ENCODE measurements at places on chromosomes 2 and 18. TPM values are rescaled to one million over a fixed set of nuclear protein-coding genes. Genes with fewer than 3 reads are reported as not detected.

DNA sequence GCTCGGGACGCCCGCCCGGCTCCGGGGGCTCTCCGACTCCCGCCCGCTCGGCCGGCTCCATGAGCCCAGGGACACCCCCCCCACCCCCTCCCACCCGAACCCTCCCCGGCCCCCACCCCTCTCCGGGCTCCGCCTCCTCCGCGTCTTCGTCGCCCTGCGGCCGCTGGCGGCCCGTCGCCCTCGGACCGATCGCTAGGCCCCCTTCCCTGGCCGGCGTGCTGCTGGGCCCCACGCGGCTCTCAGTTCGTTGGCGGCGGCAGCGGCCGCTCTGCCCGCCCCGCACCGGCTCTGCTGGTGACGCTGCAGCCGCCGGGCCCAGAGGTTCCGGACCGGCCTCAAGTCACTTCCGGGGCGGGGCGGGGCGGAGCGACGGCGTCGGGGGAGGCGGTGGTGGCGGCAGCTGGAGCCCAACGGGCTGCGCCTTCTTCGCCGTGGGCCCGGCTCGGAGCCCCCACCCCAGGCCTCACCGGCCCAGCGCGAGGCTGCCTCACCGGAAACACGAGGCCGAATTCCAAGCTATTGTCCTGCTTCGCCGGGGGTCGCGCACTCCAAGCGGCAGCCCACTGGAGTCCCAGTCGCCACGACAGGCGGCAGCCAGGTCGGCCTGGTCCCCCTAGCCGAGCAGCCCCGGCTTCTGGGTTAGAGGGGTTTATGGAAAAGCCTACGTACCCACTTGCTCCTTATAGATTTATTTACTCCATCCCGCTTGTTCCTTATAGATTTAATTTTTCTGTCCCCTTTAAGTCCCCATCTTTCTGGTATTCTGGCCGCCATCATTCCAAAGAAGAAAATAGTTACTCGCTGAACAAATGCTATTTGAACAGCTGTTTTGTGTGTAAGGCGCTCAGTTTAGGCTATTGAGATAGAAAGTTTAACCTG is at the start of gene PSME4:
Gene PSME4 (minus strand): TSS at position 270 of the 879 bp plus-strand sequence. CDS start 209 bp downstream, at position 61.
- H3K27ac ChIP-seq = peak within 1 kb of the TSS; percentile 99
- no peaks in the 10 kb centered on the region for H3K36me3 ChIP-seq
- H3K27me3 ChIP-seq = no peaks in the 10 kb centered on the region
- H3K4me3 ChIP-seq = peak within 1 kb of the TSS; percentile 84
- H3K4me1 ChIP-seq = peaks cover 10% of the 10 kb centered on the region

Gene KLHL29
- total RNA-seq = 4.8 TPM

GRCh38 chr2:142938240-142938639 is 60.8 kb downstream of the KYNU start:
- H3K36me3 ChIP-seq = no peaks in the 10 kb centered on the region
- no peaks in the 10 kb centered on the region for H3K27me3 ChIP-seq
- DNase-seq = no peak
- no peak overlapping the region for H3K4me3 ChIP-seq

DNA sequence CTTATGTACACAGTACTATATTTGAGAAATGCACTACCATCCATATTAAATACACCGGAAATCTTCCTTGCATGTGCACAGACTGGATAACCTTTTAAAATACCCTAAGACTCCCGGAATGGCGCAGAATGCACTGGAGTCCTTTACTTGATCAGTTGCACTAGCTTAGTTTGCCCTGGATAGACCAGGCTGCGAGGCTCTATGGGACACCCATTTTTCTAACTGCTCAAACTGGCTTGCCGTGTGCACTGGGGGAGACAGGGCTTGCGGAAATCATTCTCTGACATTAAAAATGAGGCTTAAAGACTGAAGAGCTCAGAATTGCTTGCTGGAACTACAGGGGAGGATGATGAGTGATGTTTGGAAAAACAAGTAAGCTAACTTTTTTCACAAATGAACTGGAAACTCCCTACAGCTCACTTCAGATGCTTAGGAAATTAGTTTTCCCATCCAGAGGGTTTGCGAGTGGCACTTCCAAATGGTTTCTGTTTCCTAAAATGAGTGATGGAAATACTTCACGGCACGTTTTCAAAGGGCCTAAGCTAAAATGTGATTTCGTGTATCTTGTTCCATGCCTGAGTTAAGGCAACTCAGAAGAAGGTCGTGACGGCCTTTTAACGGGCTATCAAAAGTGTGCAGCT is 2.7 kb downstream of the NCK2 start:
- DNase-seq = no peak
- H3K36me3 ChIP-seq = no peaks in the 10 kb centered on the region
- no peak overlapping the region for H3K4me3 ChIP-seq
- no peaks in the 10 kb centered on the region for H3K27me3 ChIP-seq
- peaks cover 43% of the 10 kb centered on the region for H3K4me1 ChIP-seq
- no peak overlapping the region for H3K27ac ChIP-seq

DNA sequence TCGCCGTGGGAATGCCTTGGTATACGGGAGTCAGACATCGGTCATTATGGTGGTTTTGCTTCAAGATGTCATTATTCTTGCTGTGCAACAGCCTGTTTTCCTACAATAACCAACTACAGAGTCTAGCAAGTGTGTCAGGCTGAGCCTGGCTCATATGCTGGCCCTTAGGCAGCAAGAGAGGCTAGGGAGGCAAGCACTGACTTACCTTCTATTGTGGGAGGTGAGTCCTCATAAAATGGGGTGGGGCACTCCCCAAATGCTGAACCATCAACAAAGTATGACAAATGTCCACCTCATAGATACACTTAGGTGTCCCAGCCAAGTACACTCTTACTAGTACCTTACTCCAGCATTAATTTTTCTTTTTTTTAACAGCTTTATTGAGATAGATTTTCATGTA is 77.0 kb upstream of the ATL2 start:
- no peaks in the 10 kb centered on the region for H3K4me1 ChIP-seq
- no peak overlapping the region for H3K4me3 ChIP-seq
- peaks cover 33% of the 10 kb centered on the region for H3K27me3 ChIP-seq
- no peaks in the 10 kb centered on the region for H3K36me3 ChIP-seq

- no peaks in the 10 kb centered on the region for H3K36me3 ChIP-seq
- peaks cover 26% of the 10 kb centered on the region for H3K4me1 ChIP-seq
- H3K4me3 ChIP-seq = no peak overlapping the region
- peak overlapping the region; percentile 88 for H3K27ac ChIP-seq
These were observed 36.6 kb upstream of the STAT1 start for GRCh38 chr2:191050640-191050987.

Gene CRYBA2
- not detected for total RNA-seq

DNA sequence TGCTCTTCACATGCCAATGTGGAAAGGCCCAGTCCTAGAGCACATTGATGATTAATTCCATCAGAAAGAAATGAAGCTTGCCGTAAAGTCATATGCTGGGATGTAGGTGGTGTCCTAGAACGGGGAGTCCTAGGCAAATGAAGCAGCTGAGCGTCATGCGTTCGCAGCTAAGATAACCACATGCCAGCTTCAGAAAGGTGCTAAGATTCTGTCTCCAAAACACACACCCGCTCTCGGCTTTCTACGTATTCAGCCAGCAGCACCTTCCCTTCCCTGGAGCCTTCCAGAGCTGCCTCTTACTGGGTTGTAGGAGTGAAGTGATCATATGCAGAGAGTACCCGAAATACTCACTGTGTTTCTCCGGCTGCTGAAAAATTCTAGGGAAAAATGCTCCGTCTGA is 421.6 kb upstream of the ID2 start:
- H3K36me3 ChIP-seq = no peaks in the 10 kb centered on the region
- DNase-seq = no peak
- no peaks in the 10 kb centered on the region for H3K4me1 ChIP-seq
- H3K27ac ChIP-seq = no peak overlapping the region
- no peak overlapping the region for H3K4me3 ChIP-seq

DNA sequence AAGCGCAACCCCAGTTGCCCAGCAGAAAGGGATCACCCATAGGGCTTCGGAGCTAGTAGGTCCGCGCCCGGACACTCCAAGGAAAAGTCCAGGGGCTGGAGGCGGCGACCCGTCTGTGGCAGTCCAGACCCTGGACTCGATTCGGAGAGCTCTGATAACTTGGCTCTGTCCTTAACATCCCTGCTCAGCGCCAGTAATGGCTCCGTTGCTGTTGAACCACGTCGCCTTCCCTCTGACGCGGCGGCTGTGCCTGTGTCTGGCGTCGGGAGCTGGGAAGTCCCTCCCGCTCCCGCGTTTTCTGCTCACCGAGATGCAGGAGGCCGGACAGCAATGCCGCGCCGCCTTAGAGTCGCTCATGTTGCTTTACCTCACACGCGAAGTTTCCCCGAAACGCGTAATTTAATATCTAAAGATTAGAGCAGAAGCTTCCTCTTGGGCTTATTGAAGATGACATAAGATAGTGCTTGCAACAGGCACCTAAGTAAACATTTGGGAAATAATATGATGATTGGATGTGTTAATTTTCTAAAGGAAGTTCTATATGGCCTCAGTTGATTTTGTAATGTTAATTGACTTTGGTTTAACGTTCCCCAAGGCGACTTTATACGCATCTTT is 1.3 kb upstream of the ZBTB14 start:
- peaks cover 2% of the 10 kb centered on the region for H3K36me3 ChIP-seq
- peak overlapping the region; percentile 76 for H3K4me3 ChIP-seq
- DNase-seq = peak; percentile 76

- no peaks in the 10 kb centered on the region for H3K4me1 ChIP-seq
- no peak overlapping the region for H3K27ac ChIP-seq
- DNase-seq = no peak
- H3K27me3 ChIP-seq = no peaks in the 10 kb centered on the region
- H3K4me3 ChIP-seq = no peak overlapping the region
These were observed 124.2 kb downstream of the LPIN1 start for GRCh38 chr2:11870584-11870983.

Measured in astrocyte (in vitro differentiated cells and primary cell).